ENCODE measurements at places on chromosomes 2 and 18.

DNA sequence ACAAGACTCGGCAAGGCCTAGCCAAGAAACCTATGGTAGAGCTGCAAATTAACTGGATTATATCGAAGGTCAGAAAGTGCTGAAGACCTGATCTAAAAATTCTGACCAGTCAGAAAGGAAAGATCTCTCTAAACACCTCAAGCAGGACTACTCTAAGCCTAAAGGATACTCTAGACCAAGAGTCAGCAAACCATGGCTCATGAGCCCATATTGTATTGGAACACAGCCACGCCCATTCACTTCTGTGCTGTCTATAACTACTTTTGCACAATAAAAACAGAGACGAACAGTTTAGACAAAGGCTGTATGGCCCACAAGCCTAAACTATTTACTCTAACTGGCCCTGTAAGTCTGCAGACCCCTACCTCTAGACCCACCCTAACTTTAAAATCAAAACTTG is 18.7 kb downstream of the RTN4 start:
- DNase-seq, result no peak

DNA sequence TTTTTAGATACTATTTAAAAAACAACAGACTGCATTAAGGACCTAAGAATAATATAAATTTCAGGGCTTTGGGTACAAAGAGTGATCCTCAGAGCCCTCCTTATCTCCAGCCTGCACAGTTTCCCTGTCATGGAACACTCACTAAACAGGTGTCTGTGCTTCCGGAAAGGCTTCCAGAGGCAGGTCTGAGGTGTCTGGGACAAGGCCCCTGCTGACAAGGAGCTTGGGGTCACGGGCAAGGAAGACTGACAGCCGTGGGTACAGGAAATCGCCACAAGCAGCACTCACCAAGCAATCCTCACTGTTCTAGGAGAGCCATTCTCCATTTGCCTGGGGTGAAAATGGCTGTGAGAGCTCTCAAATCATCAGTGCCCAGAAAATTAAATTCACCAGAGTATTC is 220.3 kb upstream of the PXDN start:
- no peak for DNase-seq

GRCh38 chr2:242038928-242039341 is 169.4 kb downstream of the RTP5 start:
- no peak for DNase-seq

DNA sequence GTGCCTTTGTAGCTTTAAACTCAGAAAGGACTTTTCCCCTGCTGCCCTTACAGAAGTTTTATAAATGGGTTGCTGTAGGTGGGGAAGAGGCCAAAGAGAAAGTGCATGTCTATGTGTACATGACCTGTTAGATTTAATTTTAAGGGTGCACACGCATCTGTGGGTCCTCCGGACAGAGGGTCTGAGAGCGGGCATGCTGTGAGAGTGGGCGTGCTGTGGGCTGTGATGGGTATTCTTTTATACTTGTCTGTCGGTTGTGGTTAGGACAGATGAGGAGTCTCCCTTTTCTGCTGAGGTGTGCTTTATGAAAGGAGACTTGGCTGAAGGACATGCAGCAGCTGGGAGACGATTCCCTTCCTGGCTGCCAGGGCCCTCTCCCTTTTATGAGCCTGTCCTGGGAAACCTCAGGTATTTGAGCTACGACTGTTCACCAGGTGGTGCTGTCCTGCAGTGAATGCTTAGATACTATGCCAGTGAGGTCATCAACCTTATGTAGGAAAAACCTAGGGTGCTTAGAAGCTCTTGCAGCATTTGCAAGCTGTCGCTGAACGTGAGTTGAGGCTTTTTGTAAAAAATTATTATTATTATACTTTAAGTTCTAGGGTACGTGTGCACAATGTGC is 67.5 kb downstream of the TANC1 start:
- DNase-seq, result peak; percentile 84

GRCh38 chr2:95021023-95021416 is 4.5 kb upstream of the MAL start:
- DNase-seq, result no peak

- DNase-seq, result no peak
These were observed 326.8 kb downstream of the SETBP1 start for GRCh38 chr18:45007531-45007930.

- no peak for DNase-seq
These were observed 156.1 kb downstream of the MSH2 start for GRCh38 chr2:47558768-47559684.

- peak; percentile 86 for DNase-seq
These were observed 88.0 kb downstream of the ACTR3 start for GRCh38 chr2:113977660-113978523.

DNA sequence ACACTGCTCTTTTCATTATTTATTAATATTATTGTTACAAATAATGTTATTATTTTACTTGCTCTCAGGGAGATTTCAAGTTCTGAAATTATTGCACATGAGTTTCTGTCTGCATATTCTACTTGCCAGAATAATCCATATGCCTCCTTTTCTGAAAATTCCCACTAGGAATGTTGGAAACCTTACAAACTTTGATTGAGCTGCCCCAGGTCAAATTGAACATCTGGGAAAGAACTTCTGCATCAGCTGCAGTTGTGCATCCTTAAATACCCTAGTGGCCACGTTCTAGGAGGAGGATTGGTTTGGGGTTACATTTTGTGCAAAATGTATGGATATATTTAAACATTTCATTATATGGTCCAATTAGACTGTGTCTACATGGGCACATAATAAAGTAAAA is 1302.7 kb upstream of the PIK3C3 start:
- DNase-seq, result no peak

- no peak for DNase-seq
These were observed 181.6 kb downstream of the AFF3 start for GRCh38 chr2:99960790-99961189.

DNA sequence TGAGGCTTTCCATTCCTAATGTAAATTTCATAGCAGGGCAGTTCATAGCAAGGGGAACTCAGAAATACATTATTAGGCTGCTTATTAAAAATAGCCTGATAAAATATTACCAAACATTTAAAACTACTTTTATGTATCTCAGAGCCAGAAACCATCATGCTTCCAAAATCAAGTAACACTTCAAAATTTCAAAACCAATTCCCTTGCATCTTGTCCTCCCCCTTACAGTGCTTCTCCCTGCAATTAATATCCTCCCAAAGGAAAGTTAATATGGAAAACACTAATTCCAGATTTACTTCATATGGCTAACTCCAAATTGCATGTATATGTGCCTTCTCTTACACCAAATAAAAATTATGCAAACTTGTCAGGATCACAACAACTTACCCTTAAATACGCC is 6.6 kb downstream of the PLEKHH2 start:
- DNase-seq, result no peak

GRCh38 chr18:50038448-50038847 is 156.5 kb downstream of the MYO5B start:
- DNase-seq, result peak; percentile 35

GRCh38 chr2:142843731-142844130 is 33.7 kb upstream of the KYNU start:
- no peak for DNase-seq

GRCh38 chr2:236178890-236179235 is 10.7 kb upstream of the GBX2 start:
- DNase-seq, result no peak

- no peak for DNase-seq
These were observed 31.3 kb downstream of the CNGA3 start for GRCh38 chr2:98377544-98377943.

- no peak for DNase-seq
These were observed 46.8 kb downstream of the TMEM131 start for GRCh38 chr2:97948926-97949325.

- DNase-seq, result no peak
These were observed 86.8 kb upstream of the BARD1 start for GRCh38 chr2:214896274-214896673.

DNA sequence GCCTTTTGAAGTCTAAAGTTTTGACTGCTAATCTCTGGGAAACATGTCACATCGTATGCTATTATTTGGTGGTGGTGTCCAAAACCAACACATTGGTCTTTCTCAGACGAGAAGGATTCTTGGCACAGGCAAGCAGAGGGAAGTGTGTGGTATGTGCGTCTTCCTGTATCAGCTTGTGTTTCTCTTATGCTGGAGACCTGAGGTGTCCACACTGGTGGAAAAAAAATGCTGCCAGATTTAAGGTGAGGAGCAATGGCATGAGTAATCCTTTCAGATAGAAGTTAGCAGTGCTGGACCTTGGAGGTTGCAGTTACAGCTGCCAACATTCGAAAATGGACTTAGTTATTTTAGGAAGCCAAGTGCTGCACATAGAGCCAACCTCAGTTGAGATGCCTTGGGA is 11.7 kb upstream of the FHL2 start:
- no peak for DNase-seq

- no peak for DNase-seq
These were observed 7.4 kb downstream of the HDAC4 start for GRCh38 chr2:239393388-239393940.
